Activated CD4-positive, alpha-beta memory T cell treated with anti-CD3 and anti-CD28 coated beads, Interleukin-2, amount 10 ng/mL, durations not matched to agents 7 days and 5 days (primary cell): ENCODE measurements at places on chromosomes 6 and 20. TPM values are rescaled to one million over a fixed set of nuclear protein-coding genes. Genes with fewer than 3 reads are reported as not detected.

The EPPIN gene
- not detected for total RNA-seq

The WFDC5 gene
- 0.63 TPM for total RNA-seq

The FAM83B gene
- not detected for total RNA-seq

The BPIFA1 gene
- not detected for total RNA-seq

The TSBP1 gene
- total RNA-seq, result not detected

The GTSF1L gene
- not detected for total RNA-seq

The C2 gene
- 1.0 TPM for total RNA-seq

The CRISP3 gene
- total RNA-seq, result not detected

The GTPBP2 gene
- 107 TPM for total RNA-seq

The SIRPB2 gene
- not detected for total RNA-seq
